ENCODE measurements at places on chromosomes 4 and X.

DNA sequence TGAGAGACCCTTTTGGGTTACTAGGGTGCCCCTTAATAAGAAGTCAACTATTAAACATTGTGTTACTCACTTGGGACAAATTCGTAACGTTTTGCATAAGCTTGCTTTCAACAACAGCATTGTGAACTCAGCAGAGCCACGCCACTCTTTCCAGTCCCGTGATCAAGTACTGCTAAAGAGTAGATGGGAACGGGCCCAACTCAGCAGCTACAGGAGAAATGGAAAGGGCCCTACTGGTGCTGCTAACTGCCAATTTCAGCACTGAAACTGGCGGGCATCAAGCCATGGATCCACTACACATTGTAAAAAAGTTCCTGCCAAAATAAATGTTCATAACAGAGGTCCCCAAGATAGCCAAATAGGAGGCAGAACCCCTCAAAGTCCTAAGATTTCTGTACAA lies 19.0 kb upstream of the DHX15 start:
- no peak for DNase-seq

GRCh38 chrX:112147206-112147605 lies 64.6 kb upstream of the TRPC5 start:
- DNase-seq = no peak

GRCh38 chr4:56480691-56481090 lies 13.3 kb downstream of the SRP72 start:
- DNase-seq = no peak

DNA sequence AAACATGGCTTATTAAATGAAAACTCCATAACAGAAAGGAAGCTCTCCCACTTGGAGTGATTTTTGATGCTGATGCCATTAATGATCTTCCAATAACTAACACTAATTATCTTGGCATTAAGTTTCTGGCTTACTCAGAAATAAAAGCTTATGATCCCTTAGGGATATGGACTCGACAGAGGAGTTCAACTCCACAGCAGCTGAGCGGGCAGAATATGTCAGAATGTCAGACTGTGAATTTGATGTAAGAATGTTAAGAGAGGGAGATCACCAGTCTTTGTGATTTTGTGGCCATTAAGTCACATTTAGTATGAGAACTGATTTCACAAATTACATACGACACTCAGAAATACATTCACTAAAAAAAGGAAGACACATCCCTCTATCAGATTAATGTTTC lies 2244.0 kb downstream of the ARAP2 start:
- no peak for DNase-seq

- peak; percentile 28 for DNase-seq
Observed at GRCh38 chr4:3514806-3515501, 17.3 kb downstream of the LRPAP1 start.

All from psoas muscle (tissue), 8 donors.